ENCODE measurements at places on chromosomes 5 and 9. TPM values are rescaled to one million over a fixed set of nuclear protein-coding genes. Genes with fewer than 3 reads are reported as not detected.

RGS7BP gene
- 6.2 TPM for total RNA-seq

ADAMTS2 gene
- total RNA-seq: 32.5 TPM

LNPEP gene
- total RNA-seq: 45.4 TPM

IFNB1 gene
- not detected for total RNA-seq

SHISAL2B gene
- total RNA-seq: not detected

FGF18 gene
- not detected for total RNA-seq

SPATA31A6 gene
- not detected for total RNA-seq

TMEM167A gene
- total RNA-seq: 91.5 TPM

SLC23A1 gene
- not detected for total RNA-seq

CDKN2B-AS1 gene
- total RNA-seq: 1.3 TPM

HNRNPAB gene
- 29.1 TPM for total RNA-seq

CLIC3 gene
- 2.9 TPM for total RNA-seq

CYSRT1 gene
- total RNA-seq: 0.33 TPM

PCDH1 gene
- 6.3 TPM for total RNA-seq

CDKN2B gene
- total RNA-seq: 6.0 TPM

GPR151 gene
- total RNA-seq: not detected
